ENCODE measurements at places on chromosomes 2 and 18.

- DNase-seq: no peak
Measured at GRCh38 chr18:35030277-35030989, 10.8 kb upstream of the MAPRE2 start.

DNA sequence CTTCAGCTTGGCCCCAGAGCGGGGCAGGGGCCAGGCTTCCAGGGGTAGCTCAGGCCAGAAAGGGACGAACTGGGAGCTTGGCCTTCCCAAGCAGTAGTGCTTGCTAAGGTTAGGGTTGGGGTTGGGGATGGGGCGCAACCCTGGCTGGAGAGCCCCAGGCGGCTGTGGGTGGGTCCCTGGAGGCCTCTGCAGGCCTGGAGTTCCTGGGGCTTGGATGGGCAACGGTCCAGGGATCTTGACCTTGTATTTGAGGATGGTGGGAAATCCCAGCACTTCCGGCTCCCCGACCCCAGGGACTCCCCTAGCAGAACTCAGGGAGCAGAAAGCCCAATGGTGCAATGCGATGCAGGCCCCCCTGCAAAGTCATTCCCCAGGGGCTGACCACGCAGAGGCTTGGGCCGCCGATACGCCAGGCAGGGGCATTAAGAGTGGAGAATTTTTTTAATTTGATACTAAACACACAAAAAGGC is 12.6 kb upstream of the MLPH start:
- no peak for DNase-seq

DNA sequence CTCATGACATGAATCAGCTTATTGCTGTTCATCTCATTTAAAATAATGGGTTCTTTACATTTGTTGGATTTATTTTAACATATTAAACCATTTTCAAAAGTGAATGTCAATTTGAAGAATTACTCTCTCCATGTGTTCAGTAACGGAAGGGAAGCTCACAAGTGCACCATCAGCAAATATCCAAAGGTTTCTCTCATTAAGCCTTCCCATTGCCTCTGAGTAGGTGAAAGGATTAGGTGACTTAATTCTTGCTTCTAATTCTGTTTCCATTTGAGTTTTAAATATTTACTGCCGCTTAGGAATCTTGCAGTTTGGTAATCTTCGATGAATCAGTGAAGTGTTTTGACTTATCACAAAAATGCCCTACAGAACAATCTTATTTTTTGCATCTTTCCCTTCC is 145.1 kb upstream of the NYAP2 start:
- no peak for DNase-seq

GRCh38 chr2:166614503-166614902 is 120.5 kb upstream of the SCN7A start:
- no peak for DNase-seq

DNA sequence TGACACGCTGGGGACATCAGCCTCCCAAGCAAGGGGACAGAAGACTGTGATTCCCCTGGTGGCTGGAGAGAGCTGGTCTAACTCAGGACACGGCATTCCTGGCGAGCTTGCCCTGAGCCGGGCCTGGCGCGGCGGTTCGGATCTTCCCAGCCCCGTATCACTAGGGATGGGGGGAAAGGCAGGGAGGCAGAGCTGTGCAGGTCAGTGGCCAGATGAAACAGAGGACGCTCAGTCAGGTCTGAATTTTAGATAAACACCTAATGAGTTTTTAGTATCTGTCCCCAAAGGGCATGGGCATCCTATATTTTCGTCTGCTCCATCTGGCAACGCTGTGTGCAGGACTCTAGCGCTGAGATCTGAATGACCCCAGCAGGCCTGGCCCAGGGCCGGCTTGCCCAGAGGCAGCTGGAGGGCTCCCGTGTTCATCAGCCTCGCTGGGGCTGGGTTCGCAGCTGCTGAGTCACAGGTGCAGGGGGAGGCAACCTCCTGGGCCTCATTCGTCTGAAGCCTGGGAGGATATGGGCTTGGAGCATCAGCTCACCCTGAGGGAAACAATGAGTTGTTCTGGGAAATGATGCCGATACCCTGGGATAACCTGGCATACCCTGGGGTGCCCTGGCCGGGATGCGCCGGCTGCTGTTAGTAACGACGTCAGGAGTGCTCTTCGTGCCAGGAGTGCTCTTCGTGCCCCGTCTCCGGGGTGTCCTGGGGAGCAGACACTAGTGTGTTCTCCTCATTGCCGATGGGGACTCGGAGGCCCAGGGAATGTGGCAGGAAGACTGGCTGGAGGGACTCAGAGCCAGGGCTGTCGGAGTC is 48.1 kb upstream of the HPCAL1 start:
- DNase-seq: no peak

DNA sequence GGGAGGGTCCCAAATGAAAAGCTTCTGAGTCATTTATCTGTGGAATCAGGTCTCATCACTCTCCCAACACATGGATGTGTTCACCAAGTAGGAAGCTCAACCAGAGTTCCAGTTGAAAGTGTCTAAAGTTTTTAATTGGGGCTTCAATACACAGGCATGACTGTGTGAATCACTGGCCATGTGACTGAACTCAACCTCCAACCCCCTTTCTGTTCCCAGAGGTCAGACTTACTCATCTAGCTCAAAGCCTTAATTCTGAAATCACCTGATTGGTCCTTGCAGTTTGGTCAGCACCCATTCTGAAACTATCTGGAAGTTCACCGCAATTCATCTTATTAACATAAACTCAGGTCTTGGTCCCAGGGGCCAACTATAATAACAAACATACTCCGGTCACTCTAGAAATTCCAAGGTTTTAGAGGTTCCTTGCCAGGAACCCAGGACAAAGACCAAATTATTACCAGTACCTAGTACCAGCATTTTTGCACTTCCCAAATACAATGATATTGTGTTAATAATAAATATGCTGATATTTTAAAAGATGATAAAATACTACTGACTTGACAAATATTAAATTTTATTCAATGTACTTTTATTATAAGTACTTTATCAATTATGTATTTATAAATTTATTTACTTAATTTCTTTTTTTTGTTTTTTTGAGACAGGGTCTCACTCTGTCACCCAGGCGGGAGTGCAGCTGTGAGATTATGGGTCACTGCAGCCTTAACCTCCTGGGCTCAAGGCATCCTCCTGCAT is 10.7 kb upstream of the RBM45 start:
- DNase-seq: no peak
